GM12878 (cell line): ENCODE measurements at places on chromosomes 3 and 15. TPM values are rescaled to one million over a fixed set of nuclear protein-coding genes. Genes with fewer than 3 reads are reported as not detected.
A peak's percentile ranks its signal among the peaks of the same experiment; 100 is the strongest.

DNA sequence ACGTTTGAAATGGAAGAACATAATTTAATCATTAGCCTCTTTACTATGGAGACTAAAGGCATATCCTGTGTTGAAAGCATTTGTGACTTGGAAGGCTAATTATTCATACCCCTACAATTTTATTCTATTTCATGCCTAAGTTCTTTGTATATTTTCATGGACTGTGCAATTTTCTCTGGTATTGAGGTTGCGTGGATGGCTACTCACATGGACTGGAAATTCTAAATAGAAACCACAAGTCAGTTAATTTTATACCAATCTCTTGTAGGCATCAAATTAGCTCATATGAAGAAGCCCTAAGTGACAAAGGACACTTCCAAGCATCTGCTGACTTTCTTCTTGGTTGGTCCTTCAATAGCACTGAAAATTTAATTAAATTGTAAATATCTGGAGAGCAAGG lies 1353.5 kb downstream of the ROBO1 start:
- H3K4me3 ChIP-seq, result no peak overlapping the region
- no peaks in the 10 kb centered on the region for H3K4me1 ChIP-seq
- H3K27me3 ChIP-seq, result no peaks in the 10 kb centered on the region; the same call in 1 of the 2 replicates
- no peak for DNase-seq
- no peaks in the 10 kb centered on the region for H3K36me3 ChIP-seq

- H3K27ac ChIP-seq, result no peak overlapping the region
- no peaks in the 10 kb centered on the region for H3K27me3 ChIP-seq
- DNase-seq, result no peak
- no peaks in the 10 kb centered on the region for H3K36me3 ChIP-seq
- H3K4me3 ChIP-seq, result no peak overlapping the region
Observed at GRCh38 chr15:48565560-48566482, 79.7 kb downstream of the FBN1 start.

Gene OR5AC2
- total RNA-seq, result not detected in 2 replicates

Gene ITIH1
- total RNA-seq, result 0.16 and 0.33 TPM in 2 replicates

Gene POLQ
- total RNA-seq, result 14.5 and 14.7 TPM in 2 replicates

DNA sequence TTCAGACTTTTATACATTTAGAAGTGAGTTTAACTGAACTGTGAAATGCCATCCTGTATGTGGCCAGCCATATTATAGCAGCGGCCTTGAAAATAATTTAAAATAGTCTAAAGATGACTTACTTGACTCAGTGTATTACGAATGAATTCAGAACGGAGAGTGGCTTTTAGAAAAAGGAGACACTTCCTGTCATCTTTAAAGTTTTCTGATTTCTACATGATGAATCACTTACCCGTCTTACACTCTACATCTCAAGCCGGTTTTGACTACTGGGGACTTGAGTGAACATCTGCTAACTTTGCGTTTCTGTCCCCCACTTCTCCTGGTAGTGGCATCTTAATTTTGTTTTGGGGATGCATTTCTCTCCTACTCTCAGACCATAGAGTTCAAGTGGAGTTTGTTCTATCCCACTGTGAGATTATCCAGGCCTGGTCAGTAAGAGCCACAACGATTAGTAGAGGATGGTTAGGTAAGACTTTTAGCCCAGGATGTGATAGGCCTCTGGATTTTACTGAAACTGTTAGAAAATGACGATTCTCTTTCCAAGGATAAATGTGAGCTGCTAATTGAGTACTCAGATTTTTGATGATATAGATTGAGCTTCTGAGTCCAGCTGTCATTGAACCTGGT lies 175.4 kb upstream of the CADPS start:
- no peak for DNase-seq
- H3K4me1 ChIP-seq, result no peaks in the 10 kb centered on the region
- no peak overlapping the region for H3K4me3 ChIP-seq
- H3K27ac ChIP-seq, result no peak overlapping the region

DNA sequence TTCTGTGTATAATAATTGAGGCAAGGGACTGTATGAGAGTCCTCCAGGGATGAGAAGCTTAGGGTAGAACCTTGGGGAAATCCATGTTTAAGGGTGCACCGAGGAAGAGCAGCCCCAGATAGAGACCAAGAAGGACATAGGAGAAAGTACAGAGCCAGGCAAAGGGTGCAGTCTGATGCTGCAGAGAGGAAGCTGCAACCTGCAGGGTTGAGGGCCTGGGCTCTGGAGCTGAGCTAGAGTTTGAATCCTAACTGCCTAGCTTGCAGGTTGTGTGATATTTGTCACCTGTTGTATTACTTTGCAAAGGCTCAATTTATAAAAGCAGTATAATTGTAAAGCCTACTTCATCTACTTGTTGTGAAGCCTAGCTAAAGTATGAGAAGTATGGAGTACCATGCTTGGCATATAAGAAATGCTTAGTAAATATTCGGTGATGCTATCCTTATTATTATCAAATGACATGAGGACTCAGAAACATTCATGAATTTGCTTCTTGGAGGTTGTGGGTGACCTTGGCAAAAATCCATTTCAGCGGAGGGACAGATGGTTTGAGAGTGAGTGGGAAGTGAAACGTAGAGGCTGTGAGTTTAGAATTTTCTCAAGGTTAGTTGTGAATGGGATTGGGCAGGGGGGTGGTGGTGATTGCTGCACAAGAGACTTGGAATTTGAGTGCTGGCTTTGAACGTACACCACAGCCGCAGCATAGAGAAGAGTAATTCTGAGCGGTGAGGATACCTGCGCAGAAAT lies 43.8 kb downstream of the PLCL2 start:
- no peak for DNase-seq
- peaks cover 2% of the 10 kb centered on the region; the same call in 1 of the 2 replicates for H3K36me3 ChIP-seq
- peak overlapping the region; percentile 63 for H3K27ac ChIP-seq
- no peaks in the 10 kb centered on the region for H3K27me3 ChIP-seq
- peaks cover 66% of the 10 kb centered on the region for H3K4me1 ChIP-seq

Gene ROPN1
- not detected in 2 replicates for total RNA-seq

GRCh38 chr15:63915873-63916771 lies 82.4 kb upstream of the HERC1 start:
- H3K4me1 ChIP-seq, result peaks cover 10% of the 10 kb centered on the region
- no peak for DNase-seq
- H3K36me3 ChIP-seq, result no peaks in the 10 kb centered on the region

Gene CHRNA7
- not detected in 2 replicates for total RNA-seq

DNA sequence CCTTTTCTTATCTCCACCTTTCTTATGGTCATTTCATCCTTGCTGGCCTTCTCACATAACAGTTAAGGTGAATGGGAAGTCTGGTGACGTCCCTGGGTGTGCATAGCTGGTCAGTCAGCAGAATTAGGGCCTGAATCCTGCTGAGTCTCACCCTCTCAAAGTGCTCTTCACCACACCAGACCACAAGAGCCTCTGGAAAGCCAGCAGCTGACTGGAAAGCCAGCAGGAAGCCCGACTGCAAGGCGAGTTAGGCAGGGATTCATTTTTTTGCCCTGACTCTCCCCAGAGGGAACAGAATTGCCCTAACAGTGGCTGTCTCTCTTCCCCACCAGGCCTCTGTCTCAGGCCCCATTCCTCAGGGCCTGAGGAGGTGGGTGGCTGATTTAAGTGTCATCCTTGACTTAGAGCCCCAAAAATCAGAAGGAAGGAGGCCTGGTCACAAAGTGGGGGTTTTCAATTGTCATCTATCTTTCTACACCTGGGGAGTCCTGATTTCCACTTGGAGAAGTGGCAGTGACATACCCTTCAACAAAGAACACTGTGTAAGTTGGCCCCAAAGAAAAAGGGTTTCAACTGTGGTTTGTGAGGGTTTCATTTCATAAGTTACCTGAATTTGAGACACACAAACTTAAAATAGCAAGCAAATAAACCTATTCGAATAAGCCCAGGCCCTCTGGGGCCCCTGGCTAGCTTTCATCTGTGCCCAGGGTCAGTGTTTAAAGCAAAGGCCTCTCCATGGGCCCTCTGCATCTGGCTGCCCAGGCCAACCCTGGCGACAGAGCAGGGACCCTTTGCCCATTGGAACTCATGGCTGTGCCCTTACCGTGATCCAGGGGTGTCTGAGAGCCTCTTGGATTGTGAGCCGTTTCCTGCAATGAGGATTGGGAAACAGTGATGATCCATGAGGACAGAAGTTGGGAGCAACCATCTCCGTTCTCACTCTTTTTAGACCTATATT lies 90.5 kb upstream of the HERC1 start:
- H3K27ac ChIP-seq, result 0 out of 2 replicates have a peak overlapping the region, but pooled peaks have one; percentile 27
- peaks cover 3% of the 10 kb centered on the region; the same call in 1 of the 2 replicates for H3K36me3 ChIP-seq
- DNase-seq, result no peak
- H3K4me3 ChIP-seq, result no peak overlapping the region
- peaks cover 27% of the 10 kb centered on the region for H3K4me1 ChIP-seq

DNA sequence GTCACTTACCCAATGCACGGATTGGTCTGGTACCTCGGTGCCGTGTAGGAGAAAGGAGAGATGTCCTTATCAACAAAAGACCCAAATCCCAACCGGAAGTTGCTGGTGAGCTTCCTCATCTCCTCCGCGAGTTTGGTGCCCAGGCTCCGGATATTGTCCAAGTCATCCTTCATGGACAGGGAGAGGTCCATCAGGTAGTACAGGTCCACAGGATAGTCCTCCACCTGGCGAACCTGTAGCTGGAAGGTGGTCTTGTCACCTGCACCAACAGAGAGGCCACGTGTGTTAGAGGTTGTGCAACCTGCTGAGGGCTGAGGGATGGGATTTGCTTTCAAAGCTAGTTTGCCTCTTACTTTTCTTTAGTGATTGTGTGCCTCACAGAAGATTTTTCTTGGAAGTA lies 38.9 kb downstream of the ITGB5 start:
- no peaks in the 10 kb centered on the region for H3K4me1 ChIP-seq
- H3K27me3 ChIP-seq, result no peaks in the 10 kb centered on the region
- no peak overlapping the region for H3K27ac ChIP-seq
- no peak for DNase-seq

- no peaks in the 10 kb centered on the region for H3K4me1 ChIP-seq
- no peak overlapping the region for H3K4me3 ChIP-seq
- H3K27me3 ChIP-seq, result no peaks in the 10 kb centered on the region
- no peaks in the 10 kb centered on the region for H3K36me3 ChIP-seq
Observed at GRCh38 chr15:48085591-48085930, 35.2 kb upstream of the SLC24A5 start.

- no peak overlapping the region for H3K4me3 ChIP-seq
- H3K27me3 ChIP-seq, result no peaks in the 10 kb centered on the region
- H3K4me1 ChIP-seq, result no peaks in the 10 kb centered on the region
- H3K27ac ChIP-seq, result no peak overlapping the region
Observed at GRCh38 chr3:69451594-69451993, 65.7 kb upstream of the FRMD4B start.

DNA sequence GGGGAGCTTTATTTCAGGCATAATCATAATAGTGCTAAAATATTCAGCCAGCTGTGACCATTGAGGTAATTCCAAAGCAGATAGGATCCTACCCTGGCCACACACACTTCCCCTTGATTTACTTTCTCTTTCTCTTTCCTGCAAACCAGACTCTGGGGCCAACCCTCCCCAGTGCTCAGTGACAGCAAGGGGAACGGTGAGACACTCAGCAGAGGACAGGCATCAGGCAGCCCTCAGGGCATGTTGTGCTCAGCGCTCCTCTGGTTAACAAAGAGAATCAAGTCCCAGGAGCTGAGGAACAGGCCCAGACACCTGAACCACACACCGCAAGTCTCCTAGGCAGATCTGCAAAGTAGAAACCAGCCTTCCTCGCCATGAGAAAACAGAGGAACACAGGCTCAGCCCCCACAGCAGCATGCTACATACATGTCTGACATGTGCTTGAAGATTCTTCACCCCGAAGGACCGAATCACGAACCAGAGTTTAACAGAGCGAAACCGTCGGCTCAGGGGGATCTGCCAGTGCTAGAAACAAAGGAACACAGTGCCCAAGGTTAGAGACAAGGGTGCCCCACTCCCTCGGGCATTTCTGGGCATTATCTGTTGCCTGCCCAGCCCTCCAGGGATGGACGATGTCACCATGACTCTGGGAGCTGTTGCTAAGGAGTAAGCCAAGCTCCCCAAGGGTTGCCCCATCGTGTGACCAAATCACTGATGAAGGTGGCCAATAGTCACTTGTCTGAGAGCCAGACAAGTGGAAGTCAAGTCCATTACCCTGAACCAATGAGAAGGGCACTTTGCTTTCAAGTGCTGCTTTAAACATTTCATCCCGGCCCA lies 17.5 kb downstream of the HDC start:
- no peak overlapping the region for H3K4me3 ChIP-seq
- peaks cover 8% of the 10 kb centered on the region for H3K4me1 ChIP-seq
- H3K27ac ChIP-seq, result peak overlapping the region; percentile 46; the same call in 1 of the 2 replicates
- H3K27me3 ChIP-seq, result no peaks in the 10 kb centered on the region
- DNase-seq, result no peak

DNA sequence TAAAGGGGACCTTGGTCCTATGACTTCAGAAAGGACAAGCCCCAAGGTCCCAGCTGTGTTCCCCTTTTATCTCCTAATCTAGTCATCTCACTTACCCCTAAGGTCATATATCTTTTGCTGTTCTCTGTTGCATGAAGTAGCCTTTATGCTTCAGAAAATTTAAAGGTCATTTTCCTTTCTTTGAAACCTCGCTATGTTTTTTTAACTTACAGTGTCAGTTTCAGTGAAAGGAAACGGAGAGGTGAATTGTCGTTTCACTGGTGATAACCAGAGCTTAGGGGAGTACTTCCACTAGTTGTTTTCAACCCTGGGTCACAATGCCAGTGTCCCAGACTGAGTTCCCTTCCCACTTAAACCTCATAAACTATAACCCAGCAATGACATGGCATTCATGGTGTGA lies 357.4 kb downstream of the GAP43 start:
- H3K36me3 ChIP-seq, result no peaks in the 10 kb centered on the region
- no peak overlapping the region for H3K4me3 ChIP-seq
- no peaks in the 10 kb centered on the region for H3K4me1 ChIP-seq
- H3K27ac ChIP-seq, result no peak overlapping the region

DNA sequence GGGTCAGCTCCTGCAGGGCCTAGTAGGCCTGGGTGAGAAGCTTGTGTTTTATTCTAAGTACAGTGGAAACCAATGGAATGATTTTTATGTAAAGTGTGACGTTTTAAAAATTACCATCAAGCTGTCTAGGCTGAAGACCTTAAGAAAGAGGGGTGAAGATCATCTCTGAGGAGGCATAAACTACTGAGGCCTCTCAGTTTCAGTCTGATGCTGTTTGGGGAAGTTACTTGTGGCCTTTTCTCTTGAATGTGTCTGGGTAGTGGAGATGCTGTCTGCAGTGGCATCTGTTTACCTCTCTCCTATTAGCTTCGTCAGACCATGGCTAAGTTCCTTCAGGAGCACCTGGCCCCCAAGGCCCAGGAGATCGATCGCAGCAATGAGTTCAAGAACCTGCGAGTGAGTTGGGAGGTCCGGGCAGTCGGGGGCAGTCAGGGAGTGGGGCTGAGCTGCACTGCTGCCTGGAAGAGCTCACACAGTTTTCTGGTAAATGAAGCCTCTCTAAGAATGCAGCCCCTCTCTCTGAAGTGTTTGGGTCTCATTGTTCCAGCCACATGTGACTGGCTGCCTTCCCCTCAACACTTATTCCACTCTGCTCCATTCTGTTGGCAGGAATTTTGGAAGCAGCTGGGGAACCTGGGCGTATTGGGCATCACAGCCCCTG lies 1.9 kb downstream of the IVD start:
- peak overlapping the region; percentile 92 for H3K4me3 ChIP-seq
- no peaks in the 10 kb centered on the region for H3K27me3 ChIP-seq
- H3K36me3 ChIP-seq, result peaks cover 15% of the 10 kb centered on the region
- DNase-seq, result peak; percentile 55

- no peaks in the 10 kb centered on the region for H3K4me1 ChIP-seq
- no peaks in the 10 kb centered on the region for H3K36me3 ChIP-seq
Observed at GRCh38 chr3:33360136-33360825, 79.9 kb downstream of the UBP1 start.

Gene LIPC
- 0.18 TPM in 1 of 2 replicates, not detected in the other for total RNA-seq

GRCh38 chr3:20645340-20645739 lies 459.3 kb upstream of the SGO1 start:
- no peak overlapping the region for H3K27ac ChIP-seq
- H3K4me3 ChIP-seq, result no peak overlapping the region
- no peaks in the 10 kb centered on the region for H3K27me3 ChIP-seq

GRCh38 chr15:50128266-50128665 lies 9.2 kb upstream of the ATP8B4 start:
- no peak overlapping the region for H3K27ac ChIP-seq
- H3K4me3 ChIP-seq, result no peak overlapping the region
- no peaks in the 10 kb centered on the region for H3K27me3 ChIP-seq
- no peak for DNase-seq
